EL (cell line): ENCODE measurements at places on chromosomes 3 and 15.

DNA sequence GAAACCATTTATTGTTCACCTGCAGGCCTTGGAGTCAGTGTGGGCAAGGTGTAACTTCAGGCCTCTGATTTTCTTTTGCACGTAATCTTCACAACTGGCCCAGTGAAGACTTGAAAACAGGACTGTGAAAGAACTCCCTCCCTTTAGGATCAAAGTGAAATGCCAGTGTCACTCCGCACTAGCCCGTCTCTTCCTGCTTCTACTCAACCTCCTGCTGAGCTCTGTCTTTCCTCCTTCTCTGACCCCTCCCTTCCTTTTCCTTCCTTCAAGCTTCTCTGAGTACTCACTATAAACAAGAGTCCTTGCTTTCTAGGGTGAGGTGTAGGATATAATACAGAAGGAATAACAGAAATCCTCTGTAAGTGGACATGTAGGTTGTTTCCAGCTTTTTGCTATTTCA, 28.5 kb downstream of the TMEM41A start:
- DNase-seq, result no peak

DNA sequence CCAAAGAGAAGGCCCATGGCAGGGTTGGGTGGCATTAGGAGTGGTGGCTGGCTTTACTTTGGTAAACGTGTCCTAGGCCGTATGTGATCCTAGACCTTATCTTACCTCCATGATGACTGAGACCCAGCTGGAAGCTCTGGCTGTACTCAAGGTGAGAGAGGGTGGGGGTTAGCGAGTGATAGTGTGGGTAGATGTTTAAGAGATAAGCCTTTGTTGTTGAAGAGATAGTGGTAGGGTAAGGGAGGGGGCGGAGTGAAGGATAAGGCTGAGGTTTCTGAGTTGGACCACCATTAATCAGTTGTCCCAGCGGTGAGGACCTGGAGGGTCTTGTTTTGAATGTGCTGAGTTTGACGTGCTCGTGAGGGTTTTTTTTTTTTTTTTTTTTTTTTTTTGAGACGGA, 61.5 kb upstream of the ULK4 start:
- DNase-seq, result no peak

GRCh38 chr3:25130724-25131520, 297.1 kb upstream of the RARB start:
- no peak for DNase-seq

- peak; percentile 45 for DNase-seq
Observed at GRCh38 chr3:69012100-69012799, 1.2 kb downstream of the EOGT start.

GRCh38 chr15:92683511-92683834, 27.9 kb upstream of the FAM174B start:
- DNase-seq, result no peak

GRCh38 chr3:141422961-141423582, 54.8 kb downstream of the ZBTB38 start:
- no peak for DNase-seq

DNA sequence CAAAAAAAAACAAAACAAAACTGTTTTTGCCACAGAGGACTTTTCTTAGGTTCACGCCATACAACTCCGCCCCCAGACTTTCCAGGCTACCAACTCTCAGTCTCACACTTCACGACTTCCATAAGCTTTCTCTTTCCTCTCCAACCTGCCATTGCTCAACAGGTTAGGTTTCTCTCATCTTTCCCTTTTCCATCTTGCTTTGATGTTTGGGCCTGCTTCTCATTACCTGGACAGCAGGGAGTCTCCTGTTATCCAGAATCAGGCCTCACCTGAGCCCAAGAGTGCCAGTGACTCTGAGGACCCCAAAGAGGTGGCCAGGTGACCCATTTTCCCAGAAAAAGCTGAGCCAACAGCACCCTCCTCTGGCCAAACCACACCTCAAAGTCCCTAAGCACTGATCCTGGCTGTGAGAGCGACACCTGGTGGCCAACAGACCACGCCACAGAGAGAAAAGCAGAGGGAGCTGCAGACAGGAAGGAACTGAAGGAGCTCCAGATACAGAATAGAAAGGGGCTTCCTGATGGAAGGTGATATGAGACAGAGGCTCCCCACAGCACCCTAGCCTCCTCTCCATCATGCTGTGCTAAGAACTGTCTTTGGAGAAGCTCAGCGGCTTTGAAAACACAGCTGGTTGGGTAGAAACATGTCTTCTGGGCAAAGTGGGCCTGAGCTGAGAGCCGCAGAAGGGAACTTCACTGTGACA, 4.0 kb downstream of the CCDC51 start:
- peak; percentile 79 for DNase-seq

DNA sequence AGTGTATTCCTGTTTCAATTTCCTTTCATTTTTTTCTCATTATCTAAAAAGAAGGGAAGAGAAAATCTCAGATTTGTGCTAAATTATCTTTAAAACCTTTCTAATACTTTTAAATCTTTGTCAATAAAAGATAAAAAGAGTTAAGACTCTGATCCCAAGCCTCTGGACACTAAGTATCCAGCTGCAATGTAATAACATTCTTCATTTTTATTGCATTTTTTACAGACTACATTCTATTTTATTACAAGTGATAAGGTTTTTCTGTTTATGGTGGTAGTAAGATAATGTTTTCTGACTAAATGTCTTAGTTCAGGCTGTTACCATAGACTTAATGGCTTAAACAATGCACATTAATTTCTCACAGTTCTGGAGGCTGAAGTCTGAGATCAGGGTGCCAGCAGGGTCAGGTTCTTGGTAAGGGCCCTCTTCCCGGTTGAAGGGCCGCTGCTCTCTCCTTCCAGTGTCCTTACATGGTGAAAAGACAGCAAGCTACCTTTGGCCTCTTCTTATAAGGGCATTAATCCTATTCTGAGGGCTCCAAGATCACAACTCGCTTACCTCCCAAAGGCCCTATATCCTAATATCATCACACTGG, 19.7 kb downstream of the KCNAB1 start:
- DNase-seq, result no peak

DNA sequence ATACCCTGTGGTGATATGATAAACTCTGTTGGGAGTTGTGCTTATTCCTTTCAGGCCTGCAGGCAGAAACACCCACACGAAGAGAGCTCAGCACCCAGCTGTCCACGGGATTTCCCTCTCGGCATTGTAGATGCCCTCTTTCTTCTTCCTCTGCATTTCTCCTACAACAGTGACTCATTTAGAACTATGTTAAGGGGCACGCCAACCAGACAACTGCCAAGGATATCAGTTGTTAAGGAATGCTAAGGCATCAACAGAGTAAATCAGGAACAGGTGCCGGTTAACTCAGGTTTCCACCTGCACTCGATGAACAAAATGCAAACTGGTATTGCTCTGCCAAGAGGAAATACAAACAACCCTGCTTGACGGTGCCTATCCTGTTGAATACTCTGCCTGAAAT, 270.0 kb upstream of the PEX5L start:
- DNase-seq, result peak; percentile 41

GRCh38 chr3:150222691-150223489, 185.2 kb upstream of the TSC22D2 start:
- no peak for DNase-seq

DNA sequence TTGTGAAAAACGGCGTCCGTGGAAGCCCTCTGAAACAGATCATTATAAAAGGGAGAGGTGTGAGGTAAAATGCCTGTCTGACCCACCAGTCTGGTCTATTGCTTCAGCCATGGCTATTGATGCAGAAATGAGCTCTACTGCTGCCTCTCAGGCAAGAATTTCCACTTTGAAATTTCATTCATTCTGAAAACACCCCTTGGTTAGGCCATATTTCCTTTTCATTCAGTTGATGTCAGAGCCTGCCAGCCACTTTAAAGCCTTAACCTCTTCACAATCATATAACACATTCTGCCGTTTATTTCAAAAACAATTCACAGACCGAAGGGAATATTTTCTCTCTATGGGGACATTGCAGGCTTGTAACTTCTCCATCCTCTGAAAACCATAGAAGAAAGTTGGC, 71.9 kb downstream of the FOXB1 start:
- no peak for DNase-seq

DNA sequence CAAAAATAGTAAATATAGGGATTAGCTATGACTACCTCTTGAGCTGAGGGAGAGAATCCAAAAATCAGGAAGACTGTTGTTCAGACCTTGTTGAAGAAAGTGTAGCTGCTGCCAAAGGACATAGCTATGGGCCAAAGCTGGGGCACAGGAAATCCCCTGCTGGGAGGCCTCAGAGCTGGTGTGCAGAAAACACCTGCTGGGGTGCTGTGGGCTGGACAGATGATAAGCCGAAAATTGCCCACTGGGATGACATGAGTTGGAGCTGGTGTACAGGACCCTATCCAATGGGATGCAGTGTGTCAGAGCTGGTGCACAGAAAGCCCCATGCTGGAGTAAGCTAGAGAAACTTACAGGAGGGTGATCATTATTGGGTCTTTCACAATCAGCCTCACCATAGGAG, 121.9 kb downstream of the NEO1 start:
- DNase-seq, result no peak

DNA sequence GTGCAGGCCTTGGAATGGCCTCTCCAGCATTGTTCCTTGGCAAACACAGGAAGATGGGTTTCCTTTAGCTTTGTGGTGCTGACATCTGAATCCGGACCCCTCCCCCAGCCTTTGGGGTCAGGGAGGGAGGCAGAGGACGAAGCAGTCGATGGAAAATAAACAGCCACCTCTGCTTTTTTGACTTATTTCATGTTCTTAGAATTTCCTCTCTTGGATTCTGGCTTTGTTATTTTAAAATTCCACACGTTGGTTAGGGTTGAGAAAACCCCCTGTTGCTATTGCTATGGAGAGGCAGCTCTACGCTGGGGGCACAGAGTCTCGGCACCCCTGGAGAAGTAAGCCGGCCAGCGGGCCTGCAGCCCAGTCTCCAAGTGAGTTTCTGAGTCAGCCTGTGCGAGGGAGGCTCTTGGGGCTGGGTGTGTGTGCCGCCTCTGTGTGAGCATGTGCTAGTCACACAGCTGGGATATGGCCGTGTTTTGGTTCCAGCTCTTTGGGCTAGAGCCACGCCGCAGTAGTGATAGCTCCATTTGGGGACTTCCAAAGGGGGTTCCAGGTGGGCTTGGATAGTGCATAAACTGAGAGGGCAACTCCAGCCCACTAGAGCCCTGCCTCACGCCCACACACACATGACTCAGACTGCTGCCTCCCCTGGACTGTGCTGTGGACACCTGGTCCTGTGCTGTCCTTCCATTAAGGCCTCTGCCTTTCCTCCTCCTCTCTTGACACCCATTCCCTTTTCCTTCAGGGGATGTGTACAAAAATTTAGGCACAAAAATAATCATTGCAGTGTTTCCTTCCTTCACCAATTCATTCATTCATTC, 58.8 kb downstream of the AMOTL2 start:
- peak; percentile 86 for DNase-seq

DNA sequence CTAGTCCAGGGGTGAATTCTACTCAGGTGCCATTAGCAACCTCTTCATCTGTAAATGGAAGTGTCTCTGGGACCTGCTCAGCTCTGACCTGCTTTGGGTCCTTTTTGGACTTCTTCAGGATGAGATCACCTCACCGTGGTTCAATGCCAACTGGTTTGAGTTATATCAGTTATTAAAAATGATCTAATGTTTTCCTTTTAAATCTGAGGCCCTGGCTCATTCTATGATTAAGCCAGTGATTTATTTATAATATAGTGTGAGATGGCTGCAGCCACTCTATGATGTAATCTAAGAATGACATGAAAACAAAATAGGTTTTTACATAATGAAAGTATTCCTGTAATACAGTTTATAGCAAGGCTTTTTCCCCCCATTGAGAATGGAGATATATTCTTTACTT, 79.4 kb downstream of the LPP start:
- peak; percentile 74 for DNase-seq

DNA sequence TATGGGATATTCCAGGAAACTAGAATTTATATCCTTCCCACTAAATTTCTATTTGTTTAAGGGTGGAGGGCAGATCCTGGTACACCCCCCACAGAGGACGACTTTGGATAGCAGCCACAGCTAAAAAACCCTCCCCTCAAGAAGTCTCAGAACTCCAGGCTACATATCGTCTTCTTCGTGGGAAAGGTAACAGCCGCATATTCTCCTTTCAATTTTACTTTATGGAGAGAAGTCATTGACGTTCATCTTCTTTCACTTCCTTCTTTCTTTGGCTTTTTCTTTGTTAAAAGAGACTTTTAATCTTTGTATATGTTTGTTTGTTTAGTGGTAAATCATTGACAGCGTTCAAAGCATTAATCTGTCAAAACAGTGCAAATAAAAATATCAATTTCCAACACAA, 36.3 kb downstream of the TRIP4 start:
- no peak for DNase-seq

DNA sequence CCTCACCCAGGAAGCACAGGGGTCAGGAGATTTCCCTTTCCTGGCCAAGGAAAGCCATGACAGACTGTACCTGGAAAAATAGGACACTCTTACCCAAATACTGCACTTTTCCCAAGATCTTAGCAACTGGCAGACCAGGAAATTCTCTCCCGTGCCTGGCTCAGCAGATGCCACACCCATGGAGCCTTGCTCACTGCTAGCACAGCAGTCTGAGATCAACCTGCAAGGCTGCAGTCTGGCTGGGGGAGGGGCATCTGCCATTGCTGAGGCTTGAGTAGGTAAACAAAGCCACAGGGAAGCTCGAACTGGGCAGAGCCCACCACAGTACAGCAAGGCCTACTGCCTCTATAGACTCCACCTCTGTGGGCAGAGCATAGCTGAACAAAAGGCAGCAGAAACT, 567.3 kb upstream of the LMCD1 start:
- DNase-seq, result no peak

DNA sequence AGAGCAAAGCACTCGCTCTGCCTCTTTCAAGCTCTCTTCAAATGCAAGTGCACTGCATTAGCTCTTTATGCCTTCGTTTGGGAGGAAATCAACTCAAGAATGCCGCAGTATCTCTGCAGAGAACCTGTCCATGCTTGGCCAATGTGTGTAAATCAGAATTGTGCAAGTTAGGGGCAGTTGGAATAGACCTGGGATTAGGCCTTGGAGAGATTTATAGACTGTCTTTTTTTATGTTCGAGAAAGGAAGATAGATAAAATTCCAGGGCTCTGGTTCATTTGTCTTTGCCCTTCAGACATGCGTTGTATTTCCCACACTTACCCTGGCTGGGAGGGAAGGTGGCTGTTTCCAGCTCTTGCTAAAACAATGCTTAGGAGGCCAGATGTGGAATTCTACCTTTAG, 163.7 kb downstream of the MOBP start:
- no peak for DNase-seq

DNA sequence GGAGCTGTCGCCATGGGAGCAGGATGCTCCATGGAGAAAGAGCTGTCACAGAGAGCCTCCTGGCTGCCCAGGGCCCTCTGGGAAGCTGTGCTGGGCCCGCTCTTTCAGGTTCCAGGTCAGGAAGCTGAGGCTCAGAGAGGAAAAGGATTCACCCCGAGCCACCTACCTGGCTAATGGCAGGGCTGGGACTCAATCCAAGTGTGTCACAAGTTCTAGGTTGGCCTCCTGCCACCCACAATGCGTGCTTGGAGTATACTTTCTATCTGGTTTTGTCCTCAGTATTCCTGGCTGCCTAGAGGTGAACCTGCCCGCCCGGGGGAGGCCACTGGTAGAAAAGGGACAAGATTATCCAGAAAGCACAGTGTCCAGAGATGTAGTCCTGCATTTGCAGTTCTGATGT, 23.6 kb downstream of the FAH start:
- no peak for DNase-seq

GRCh38 chr3:119468041-119468440, 722 bp upstream of the POGLUT1 start:
- no peak for DNase-seq
